NCI-H1092 treated with DMSO at 0.1 percent for 48 hours (cell line): ENCODE measurements at places on chromosomes 11 and 22.
A peak's percentile ranks its signal among the peaks of the same experiment; 100 is the strongest.

DNA sequence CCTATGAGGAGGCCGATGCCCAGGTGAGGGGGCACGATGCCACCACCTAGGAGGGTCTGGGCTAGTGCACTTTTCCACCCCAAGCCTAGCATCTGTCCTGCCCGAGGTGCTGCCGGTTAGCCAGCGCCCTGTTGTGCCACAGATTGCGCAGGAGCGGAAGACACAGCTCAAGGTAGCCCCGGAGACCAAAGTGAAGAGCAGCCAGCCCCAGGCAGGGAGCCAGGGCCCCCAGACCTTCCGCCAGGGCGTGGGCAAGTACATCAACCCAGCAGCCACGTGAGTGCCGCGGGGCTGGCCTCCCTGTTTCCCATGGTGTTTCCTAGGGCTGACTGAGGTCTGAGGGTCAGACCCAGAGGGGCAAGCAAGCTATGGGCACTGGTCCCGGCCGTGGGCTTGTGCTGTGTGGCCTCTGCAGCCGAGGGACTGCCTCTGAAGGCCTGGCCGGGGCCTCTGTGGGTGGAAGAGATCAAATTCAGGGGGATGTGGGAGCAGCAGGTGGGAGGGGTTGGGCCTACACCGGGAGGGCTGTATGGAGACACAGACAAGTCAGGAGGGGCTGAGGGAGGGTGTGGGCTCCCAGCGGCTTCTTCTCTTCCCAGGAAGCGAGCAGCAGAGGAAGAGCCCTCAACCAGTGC lies 29.1 kb downstream of the PPIL2 start:
- DNase-seq: no peak

- DNase-seq: no peak
Observed at GRCh38 chr11:131137046-131137445, 220.8 kb upstream of the SNX19 start.

DNA sequence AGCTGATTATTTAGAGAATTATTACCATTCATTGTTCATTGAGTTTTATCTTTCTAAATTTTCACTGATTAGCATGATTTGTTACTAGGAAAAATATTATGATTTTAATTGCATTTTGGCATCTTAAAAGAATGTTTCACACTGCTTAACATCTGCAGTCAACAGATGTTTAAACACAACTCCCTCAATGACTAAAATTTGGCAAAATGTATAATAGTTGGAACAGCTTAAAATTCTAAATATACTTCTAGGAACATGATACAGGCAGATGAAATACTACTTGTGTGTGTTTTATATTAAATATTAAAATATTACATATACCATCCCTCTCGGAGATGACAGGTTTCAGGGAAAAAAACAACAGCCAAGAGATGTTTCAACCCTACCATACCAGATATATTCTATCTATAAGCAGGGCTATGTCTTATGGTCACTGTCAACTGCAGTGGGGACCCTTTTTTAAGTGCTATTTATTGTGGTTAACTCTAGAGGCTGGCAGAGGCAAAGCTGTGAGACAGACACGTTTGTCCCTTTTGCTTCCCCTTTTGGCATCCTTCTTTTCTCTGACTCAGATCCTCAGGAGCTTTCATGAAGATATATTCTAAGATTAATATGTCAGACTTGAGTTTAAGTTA lies 81.9 kb downstream of the BDNF start:
- no peak for DNase-seq

- DNase-seq: no peak
Observed at GRCh38 chr22:17403906-17404305, 34.6 kb downstream of the CECR2 start.

DNA sequence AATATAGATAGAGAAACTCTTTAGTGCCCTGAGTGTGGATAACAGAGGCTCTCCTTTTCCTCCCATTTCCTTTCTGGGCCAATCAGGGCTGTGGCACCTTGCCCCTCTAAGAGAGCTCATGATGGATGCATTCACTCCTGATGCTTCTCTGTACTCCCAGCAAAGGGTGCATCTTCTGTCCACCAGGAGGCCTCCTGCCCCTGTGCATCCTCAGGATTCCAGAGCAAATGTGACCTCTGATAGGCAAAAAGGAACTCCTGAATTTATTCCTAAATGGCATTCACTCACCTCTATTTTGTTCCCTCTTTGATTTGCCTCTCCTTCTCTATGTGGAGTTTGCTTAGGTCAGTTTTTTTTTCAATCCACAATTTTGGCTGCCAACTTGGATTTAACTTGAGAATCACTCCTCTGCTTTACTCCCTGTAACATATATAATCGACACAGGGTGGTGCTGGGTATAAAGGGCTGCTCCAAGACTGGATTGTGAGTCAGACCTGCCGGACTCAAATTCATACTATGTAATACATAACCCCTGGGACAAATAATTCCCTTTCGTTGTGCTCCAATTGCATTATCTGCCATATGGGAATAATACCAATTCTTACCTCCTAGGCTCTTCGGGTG lies 1.1 kb upstream of the MRGPRX4 start:
- peak; percentile 11 for DNase-seq

DNA sequence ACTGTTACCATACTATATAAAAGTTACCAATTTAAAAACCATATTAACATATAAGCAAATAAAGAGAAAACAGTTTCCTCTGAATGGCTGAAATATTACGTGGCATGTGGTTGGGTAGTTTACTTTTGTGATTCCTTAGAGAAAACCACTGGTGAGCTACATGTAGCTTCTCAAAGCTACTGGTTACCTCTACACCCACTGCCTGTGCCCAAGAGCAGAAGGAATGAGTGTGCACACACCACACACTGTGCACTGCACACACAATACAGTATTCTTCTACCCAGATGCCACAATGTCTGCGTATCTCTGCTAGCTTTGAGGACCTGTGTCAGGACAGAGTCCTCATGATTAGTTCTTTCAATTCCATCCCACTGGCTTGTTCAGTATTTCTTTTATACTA lies 25.5 kb upstream of the YPEL1 start:
- no peak for DNase-seq

- DNase-seq: peak; percentile 12
Observed at GRCh38 chr11:117570701-117571100, 226.3 kb downstream of the DSCAML1 start.

GRCh38 chr22:17237038-17237668 lies 17.9 kb upstream of the ADA2 start:
- DNase-seq: no peak

DNA sequence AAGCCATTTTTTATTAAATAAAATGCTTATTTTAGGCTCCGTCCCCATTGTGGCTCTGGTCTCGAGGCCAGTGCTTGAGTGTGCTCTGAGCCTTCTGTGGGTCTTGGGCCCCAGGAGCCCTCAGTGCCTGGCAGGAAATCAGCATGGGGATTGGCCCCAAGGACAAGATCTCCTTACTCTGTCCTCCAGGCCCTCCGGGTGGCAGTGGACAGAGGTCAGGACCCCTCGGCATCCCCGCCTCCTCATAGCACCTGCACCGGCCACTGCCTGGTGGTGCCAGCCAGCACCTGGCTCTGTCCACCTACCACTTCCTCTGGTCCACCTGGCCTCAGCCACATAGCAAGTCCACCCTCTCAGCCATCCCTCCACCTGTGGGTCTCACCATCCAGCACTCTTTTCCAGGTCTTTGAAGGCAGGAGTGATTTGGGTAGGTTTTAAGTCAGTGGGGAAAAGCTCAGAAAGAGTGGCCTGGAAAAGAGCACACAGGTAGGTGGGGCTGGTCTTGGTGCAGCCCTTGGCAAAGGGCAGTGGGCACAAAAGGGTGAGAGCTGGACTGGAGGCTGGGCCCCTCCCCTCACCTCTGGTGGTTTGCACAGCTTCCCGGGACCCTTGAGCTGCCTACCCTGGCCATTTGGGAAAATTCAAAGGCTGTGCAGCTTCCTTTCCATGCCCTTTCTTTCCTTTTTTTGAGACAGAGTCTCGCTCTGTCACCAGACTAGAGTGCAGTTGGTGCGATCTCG lies 3.5 kb downstream of the CLDN5 start:
- no peak for DNase-seq

DNA sequence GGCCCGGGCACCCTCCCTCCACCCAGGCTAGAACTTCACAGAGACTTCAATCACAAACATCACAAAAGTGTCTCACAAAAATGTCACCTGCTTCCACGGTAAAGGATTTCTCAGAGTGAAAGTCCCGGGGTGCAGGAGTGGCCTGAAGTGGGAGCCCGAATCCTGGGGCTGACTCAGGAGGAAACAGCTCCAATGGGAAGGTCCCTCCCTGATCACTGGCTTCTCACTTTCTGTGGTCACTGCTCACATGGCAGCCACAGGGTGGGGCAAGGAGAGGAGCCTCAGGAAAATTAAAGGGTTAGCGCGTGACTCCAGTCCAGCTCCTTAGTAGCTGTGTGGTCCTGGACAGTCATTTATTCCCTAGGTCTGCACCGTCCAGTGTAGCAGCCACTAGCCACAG lies 564.5 kb upstream of the B3GAT1 start:
- no peak for DNase-seq

- no peak for DNase-seq
Observed at GRCh38 chr11:3964056-3964455, 108.6 kb downstream of the STIM1 start.

GRCh38 chr11:102046841-102047240 lies 396 bp upstream of the CFAP300 start:
- DNase-seq: no peak

- DNase-seq: no peak
Observed at GRCh38 chr11:17313349-17314231, 37.1 kb downstream of the NUCB2 start.

GRCh38 chr22:33163815-33164214 lies 105.6 kb upstream of the SYN3 start:
- no peak for DNase-seq

GRCh38 chr11:868802-869201 lies 26.1 kb downstream of the TSPAN4 start:
- no peak for DNase-seq

GRCh38 chr11:85279267-85279666 lies 347.9 kb downstream of the DLG2 start:
- DNase-seq: no peak

DNA sequence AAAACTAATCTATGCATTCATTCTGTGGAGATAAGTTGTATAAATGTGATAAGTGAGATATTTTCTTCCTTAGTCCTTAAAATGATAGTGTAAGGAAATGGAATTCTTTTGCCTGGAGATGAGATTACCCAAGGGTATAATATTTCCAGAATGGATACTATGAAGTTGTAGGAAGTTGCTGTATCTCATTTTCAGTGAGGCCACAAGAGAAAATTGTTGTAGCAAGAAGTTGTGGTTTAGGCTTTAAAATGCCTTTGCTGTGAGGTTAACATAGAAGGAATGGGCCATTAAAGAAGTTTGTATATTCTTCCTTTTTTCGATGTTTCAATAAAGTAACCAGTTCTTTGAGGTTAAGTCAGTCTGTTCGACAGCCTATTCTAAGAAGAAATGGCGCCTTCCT lies 50.7 kb upstream of the LIN7C start:
- no peak for DNase-seq

DNA sequence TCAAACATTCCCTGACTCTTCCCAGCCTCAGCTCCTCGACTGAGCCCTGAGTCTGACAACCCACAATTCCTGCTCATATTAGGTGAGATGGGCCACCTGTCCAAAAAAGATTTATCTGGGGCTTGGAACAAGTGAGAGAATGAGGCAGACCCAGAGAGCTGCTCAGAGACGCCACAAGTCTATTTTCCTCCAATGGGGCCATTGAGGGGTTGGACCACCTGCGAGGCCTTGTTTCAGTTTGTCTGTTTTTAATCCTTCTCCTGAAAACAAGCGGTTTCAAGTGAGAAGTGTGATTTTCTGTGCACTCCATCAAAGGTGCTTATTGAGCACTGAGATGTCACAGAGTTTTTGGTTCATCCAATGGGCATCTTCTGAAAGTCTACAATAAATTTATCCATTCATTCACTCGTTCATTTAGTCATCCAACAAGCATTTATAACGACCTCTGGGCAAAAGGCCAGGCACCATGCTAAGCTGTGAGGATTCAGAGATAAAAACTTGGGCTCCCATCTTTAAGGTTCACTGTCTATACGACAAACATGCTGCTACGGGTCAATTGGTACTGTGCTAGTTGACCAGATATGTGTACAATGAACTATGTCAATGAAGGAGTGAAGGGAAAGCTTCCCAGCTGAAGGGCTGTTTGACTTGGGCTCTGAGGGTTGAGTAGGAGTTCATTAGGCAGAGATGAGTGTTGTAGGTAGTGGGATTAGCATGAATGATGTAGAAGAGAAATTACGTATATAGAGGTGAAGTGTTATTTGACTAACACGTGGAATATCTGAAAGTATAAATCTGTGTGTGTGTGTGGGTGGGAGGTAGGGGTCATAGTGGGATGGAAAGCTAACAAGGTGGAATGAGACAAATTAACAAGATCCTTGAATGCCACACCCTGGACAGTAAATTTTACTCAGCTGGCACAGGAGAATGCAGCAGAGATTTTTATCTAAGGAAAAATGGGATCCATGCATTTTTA lies 168.9 kb downstream of the MIAT start:
- no peak for DNase-seq

GRCh38 chr22:44192816-44193534 lies 12.2 kb downstream of the PARVG start:
- DNase-seq: no peak

- DNase-seq: no peak
Observed at GRCh38 chr11:122367809-122368231, 251.8 kb upstream of the BLID start.

- no peak for DNase-seq
Observed at GRCh38 chr11:96136613-96137298, 206.2 kb downstream of the MAML2 start.

DNA sequence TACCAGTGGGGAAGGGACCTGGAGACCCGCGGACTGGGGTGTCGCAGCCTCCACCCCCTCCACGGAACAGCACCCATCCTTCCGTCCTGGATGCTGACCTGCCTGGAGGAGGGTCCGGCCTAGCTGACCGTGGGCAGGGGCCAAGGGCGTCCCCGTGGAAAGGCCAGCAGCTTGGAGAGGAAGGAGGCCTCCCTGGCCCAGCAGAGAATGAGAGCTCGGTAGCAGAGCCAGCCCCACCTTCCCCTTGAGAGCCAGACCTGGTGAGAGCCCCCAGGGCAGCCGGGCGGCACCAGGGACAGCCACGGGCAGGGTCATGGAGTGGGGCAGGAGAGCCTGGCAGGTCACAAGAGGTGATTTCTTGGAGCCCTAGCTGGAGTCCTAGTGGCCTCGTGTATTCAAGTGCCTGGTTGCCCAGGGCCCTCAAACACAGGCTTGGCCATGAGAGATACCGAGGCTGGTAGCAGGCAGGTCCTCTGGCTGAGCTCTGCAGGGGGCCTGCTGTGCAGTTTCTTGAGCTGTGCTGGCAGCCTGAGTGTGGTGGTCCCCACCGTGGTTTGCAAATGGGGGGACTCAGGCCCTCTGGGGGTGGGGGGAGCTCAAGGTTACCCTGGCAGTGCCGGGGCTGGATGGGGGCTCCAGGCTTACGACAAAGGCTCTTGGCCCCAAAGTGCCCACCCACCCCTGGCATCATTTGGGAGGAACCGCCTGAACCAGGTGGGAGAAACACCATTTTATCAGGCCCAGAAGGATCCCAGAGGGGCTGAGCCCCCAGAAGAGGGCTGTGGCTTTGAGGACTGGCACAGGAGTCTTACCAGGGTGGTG lies 7.6 kb downstream of the TSPAN32 start:
- DNase-seq: no peak

- no peak for DNase-seq
Observed at GRCh38 chr11:67435727-67436458, 1.6 kb downstream of the PTPRCAP start.
